ENCODE measurements at places on chromosomes 7 and 10.

DNA sequence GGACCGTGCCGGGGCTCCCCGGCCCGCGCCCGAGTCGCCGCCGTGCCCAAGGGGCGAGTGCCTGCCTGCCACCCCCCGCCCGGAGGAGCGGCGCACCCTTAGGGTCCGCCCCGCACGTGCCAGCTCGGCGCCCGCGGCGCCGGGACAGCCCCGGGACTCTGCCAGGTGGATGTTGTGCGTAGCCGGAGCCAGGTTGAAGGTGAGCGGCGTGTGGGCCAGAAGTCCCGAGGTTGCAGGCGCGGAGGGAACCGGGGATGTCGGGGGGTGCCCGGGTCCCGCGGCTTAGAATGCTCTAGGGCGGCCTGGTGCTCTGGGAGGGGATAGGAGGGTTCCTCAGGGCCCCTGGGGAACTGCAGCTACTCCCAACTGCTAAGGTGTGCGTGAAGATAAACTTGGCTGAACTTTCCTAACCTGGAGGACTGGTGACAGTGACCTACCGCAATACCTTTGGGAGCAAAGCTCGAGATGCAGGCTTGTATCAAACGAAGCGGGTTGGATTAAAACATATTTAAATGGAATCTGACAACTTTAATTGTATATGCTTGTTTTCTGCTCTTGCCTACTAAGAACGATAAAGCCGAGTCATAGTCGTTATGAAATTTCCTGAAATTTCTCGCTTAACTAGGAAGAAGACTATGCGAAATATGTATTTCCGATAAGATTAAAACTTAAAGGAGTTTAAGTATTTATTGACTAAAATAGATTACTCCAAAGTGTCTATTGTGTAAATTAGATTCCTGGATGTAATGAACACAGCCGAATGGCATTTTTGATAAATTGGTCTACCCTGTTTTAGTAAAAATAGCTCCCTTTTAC lies at the start of gene CUX1:
Gene CUX1 (plus strand): TSS at position 156 of the 816 bp plus-strand sequence. CDS start 14 bp downstream, at position 170.
- DNase-seq = no peak

GRCh38 chr7:44615149-44615611 lies 8.8 kb downstream of the OGDH start:
- DNase-seq = no peak

- DNase-seq = peak; percentile 32
Measured at GRCh38 chr10:31359979-31360378, 41.0 kb downstream of the ZEB1 start.

DNA sequence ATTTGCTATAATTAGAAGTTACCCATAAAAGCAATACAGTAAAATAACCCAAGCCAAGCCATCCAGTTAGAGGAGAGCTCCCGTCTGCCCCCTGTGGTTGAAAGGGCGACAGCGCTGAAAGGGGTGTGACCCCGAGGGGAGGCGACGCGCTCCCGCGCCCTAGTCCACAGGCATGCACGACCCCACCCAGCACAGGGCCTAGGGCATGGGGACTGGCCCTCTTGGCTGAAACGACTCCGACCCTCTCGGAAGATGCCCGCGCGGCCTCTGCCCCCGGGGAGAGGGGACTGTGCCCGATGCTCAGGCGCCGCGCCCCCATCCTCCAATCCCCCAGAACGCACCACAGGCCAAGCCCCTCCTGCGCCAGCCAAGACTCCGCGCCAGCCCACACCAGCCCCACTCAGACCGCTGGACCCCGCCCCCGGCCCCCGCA lies 64.0 kb downstream of the CSGALNACT2 start:
- no peak for DNase-seq

DNA sequence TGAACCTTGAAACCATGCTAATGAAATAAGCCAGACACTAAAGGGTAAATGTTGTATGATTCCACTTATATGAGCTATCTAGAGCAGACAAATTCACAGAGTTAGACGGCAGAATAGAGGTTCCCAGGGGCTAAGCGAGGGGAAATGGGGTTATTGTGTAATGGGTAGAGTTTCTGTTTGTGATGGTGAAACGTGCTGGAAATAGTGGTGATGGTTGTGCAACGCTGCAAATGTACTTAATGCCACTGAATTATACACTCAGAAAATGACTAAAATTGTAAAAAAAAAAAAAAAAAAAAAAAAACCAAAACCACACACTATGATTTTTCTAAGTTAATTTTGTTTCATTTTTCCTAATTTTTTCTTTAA lies 30.0 kb downstream of the SFXN4 start:
- DNase-seq = no peak

- no peak for DNase-seq
Measured at GRCh38 chr10:122060250-122060649, 71.3 kb downstream of the TACC2 start.

GRCh38 chr7:77310982-77311381 lies 105.2 kb downstream of the GSAP start:
- DNase-seq = no peak

- DNase-seq = no peak
Measured at GRCh38 chr7:36367561-36368077, 22.0 kb upstream of the ANLN start.

DNA sequence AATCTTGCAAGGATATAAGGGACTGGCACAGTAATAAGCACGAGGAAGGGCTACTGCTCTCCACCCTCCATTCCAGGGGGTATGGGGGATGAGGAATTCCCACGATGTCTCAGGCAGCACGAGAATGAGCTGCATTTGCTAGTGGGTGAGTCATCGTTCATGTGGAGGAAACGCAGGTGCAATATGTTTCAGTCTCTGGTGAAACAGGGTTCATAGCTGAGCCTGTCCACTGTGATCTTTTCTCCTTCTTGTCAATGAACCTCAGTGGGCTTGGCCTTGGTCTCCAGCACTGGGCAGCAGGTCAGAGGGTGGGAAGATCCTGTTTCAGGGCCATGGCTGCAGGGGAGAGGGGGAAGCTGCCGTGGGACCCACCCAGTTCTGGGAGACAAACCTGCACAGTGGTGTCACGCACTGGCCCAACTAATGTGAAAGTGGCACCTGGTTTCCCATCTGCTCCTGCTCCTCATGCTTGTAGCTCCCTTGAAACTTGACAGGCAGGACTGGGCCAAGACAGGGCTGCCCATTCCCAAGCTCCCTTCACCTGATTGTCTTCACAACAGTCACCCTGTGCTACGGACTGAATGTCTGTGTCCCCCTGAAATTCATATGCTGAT lies 181.9 kb downstream of the USP6NL start:
- no peak for DNase-seq

DNA sequence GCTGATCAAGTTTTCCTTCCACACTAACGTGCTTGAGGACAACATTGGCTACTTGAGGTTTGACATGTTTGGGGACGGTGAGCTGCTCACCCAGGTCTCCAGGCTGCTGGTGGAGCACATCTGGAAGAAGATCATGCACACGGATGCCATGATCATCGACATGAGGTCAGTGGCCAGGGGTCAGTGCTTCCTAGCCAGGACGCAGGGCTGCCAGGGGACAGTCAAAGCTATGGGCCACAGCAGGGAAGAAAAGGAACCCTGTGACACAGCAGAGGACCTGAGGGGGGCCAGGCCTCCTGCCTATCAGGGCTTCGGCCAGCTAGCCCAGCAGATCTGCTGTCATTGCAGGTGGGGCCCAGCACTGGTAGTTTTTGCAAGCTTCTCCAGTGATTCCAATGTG lies 5.2 kb downstream of the RBP3 start:
- DNase-seq = no peak

- no peak for DNase-seq
Measured at GRCh38 chr7:36985316-36985715, 261.0 kb upstream of the AOAH start.

DNA sequence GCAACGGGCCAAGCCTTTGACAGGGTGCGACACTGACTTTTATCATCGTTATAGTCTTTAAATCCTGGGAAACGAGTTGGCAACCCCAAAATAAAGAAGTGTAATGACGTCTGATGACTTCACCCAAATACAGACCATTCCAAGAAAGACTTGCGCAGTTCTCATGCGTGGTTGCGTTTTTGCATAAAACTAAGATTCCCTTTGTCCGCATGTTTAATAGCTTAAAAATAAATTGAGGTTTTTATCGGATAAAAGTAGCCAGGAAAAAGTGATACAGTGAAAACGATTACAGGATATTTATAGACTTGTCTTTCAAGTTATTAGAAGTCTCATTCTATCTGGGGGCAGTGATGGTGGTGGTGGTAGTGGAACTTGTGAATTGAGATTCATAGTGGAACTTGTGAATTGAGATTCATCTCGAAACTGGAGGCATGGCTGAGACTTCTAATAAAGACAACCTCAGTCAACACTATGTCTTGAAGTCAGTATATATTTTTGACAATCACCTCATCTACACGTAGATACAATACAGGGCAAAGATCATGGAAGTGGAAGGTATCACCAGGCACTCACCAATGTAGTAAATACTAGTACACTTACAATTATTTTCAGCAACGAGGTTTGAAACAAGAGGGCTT lies 1.2 kb upstream of the NAMPT start:
- DNase-seq = no peak

DNA sequence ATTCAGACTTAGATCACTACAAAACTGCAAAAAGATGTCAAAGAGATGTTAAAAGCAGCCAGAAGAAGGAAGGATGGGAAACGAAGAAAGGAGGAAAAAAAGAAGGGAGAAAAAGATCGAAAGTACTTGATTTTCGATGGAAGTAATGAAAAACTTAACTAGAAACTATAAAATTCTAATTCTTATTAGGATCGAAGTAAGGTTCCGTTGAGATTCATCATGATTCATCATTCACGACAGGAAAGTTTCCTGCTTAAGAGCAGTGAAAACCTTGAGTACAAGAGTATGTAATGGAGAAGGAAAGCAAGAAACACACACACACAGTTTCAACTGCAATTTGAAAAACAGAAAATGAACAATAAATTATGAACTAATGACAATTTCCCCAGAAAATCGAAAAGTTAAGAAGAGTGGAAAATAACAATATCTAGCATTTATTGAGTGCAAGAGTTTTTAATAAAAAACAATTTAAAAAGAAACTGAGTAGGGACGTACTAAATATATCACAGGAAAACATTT lies 1.1 kb upstream of the ING3 start:
- no peak for DNase-seq

DNA sequence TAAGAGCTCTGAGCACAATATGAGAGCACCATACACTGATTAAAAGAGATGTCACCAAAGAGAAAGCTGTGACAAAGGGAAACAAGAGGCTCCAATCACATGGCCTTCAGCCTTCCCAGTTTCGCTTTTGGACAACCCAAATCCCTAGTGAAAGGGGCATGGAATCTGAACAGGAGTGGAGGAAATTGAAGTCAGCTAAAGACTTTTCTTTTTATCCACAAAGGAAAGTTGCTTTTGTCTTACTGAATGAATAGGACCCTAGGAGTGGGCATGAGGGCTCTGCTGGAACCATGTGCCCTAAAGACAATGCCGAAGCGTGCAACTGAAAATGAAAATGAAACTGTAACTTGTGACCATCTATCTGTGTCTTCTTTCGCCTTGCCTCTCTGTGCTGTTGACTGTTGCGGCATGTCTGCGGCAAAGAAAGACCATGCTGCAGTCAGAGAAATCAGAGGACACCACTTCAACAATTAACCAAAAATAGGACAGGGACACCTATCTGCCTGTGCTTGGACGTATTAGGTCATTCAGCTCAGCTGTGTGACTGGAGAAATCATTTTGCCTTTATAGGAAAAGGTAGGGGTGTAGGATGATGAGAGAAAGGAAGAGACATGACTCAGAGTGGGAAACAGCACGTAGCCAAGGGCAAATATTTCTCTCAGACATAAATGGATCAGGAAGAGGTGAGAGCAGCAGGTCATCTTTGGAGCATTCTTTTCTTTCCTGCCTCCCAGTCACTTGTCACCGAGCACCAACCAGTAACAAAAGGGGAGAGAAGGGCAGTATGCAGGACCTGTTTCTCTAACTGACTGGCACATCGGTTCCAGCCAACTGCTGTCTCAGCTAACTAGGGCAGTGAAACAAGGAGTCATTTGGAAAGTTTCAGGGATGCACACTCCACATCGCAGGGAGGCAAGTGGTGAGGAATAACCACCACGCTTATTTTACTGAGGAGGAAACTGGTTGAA lies 12.3 kb downstream of the CAV2 start:
- DNase-seq = no peak

DNA sequence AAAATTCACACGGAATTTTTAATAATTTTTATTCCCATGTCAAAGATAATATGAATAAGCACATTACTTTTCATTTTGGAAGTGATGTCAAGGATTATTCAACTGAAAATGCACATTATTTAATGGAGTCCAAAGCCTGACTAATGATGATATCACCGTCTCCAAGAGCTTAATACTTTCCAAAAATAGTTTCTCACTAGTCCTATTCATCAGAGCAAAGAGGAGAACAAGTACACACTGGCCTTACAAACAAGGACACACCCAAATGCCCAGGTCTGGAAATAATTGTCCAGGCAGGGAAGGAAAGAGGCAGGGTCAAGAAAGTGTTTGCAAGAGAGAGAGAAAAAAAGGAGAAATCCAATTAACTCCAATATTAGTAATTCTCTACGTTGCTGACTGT lies 216.8 kb upstream of the CCDC6 start:
- DNase-seq = no peak

DNA sequence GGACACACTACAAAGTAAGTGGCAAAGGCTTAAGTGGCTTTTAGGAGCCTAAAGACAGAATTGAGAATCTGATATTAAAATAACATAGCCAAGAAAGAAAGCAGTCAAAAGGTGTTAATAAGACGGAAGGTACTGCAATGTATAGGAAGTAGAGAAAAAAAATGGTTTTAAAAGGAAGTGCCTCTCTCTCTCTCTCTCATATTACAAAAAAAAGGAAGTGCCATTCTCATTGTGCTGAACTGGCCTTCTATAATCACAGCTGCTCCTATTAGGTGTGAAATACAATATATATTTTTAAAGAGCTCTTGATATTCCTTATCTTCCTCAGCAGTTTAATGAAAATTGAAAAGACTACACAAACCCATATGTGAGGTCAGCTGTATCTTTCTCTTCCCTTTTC lies 199.4 kb upstream of the NPVF start:
- no peak for DNase-seq

GRCh38 chr10:81548160-81548559 lies 326.8 kb upstream of the NRG3 start:
- DNase-seq = peak; percentile 41

DNA sequence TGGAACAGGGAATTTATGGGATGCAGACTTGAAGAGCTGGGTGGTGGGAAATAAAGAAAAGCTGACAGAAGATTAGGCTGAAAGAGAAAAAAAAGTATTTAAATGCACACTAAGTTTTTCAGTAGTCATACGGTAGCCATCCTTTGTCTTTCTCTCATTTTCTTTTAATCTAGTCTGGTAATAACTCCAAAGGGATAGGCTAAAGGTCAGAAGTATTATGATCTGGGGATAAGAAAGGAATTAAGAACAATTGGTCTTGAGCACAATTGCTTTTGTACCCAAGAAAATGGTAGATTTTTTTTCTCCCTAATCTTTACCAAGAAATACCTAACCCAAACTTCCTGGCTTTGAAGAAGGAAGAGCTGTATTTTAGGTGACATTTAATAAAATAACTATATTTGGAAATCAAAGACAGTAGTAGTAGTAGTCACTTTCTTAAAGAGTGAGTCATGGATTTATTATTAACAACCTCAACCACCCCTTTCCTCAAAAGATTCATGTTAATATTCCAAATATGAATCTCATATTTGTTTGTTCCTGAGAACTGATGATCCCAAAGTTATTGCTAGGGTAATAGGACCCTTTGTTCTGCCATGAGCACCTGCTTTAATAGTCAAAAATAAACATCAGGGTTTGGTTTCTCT lies 120.2 kb upstream of the ODAD2 start:
- DNase-seq = no peak

- DNase-seq = no peak
Measured at GRCh38 chr7:2851497-2851896, 7.4 kb upstream of the GNA12 start.

GRCh38 chr10:63553031-63553430 lies 31.8 kb downstream of the REEP3 start:
- DNase-seq = no peak
